ENCODE measurements at places on chromosomes 7 and 10.

DNA sequence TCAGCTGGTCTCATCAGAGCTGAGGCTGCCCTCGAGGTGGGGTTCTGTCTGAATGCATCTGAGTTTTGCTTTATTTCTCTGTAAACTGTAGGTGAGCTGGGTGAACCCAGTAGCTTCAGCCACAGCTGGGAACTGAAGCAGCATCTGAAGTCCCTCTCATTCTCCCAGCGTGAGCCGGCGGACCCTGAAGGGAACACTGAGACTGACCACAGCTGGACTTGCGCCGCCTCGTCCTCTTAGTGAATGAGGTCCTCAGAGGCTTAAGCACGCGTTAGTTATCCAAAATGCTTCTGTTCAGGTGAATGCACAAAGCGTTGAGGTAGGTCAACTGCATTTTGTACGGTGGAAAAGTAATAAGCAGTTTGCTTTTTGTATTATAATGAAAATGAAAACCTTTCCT lies 76.6 kb downstream of the AMZ1 start:
- no peak for DNase-seq

GRCh38 chr10:87593702-87594101 lies 66.0 kb upstream of the PAPSS2 start:
- DNase-seq: no peak

GRCh38 chr7:54877683-54878082 lies 118.7 kb upstream of the SEC61G start:
- DNase-seq: no peak

DNA sequence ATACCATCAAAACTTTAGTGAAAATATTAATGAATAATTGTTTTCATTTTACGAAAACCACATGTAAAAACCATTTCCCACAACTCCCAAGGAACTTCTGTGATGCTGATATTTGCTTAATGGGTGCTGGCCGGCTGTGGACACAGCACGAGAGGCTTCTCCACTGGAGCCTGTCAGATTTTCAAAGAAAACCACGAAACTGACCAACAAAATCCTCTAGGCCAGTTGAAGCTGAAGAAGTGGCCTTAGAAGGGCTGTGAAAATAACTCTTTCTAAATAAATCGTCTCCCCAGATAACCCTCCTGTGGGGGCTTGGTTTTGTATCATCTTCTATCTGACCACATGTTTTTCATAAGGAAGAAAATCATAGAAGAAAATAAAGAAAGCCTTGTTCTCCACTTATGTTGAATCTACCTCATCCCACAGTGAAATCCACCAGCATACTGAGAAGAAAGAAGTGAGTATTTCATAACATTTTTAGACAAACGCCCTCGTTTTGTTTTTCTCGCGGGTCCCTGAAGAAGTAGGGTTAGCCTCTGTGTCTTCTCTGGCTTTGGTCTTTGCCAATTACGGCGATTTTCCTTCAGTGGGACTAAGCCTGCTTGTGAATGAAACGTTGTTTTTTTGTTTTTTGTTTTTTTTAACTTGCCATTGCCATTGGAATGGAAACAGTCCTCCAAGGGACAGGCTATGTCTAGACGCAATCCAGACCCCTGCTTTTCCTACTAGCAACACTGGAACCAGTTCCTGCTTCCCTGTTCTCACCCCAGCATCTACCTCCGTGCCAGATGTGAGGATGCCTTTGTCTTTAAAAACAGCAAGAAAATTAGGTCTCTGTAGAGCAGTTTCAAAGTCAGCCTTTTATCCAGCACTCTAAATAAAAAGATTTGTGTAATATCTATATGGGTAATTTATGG lies 123.9 kb downstream of the ADAM12 start:
- DNase-seq: no peak

DNA sequence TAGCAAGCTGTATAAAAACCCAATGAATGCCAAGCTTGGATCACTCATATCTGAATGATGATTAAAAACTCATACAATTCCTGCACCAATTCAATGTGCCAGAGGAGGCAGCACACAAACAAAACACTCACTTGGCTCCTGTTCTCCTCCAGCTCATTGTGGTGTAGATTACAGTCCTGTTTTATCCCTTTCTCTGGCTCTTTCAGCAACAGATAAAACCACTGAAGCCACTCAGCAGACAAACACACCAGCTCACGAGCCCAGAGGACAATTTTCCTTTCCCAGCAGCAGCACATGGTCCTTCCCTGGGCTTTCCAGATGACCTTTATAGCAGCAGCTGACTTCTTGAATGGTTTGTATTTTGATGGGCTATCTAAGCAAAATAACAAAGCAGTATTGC lies 107.3 kb upstream of the STARD3NL start:
- DNase-seq: no peak

- DNase-seq: no peak
These were observed 103.0 kb upstream of the KIF5B start for GRCh38 chr10:32159264-32159663.

GRCh38 chr7:142405122-142405765 lies 147.4 kb upstream of the PRSS58 start:
- DNase-seq: no peak

DNA sequence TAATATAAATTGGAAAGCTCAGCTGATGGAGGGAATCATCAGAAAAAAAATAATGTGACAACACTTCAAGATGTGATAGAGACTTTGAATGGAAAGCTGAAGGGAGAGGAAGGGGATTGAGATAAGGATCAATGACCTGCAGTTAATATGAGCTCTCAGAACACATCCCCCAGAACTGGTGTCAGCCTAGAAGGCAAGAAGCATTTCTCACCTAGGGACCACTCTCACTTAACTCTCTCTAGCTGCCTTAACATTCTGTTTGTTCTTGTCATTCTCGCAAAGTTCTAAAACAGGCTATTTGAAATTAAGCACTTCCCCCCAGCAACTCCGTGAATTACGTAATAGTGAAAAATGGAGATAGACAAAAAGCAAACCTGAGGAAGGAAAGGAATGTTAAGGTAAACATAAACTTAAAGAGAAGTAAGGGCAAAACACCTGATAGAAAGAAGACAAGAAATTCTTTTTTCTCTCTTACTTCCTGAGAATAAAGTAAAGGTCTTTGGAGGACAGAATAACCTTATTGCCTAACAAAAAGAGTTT lies 1.2 kb upstream of the MPP7 start:
- no peak for DNase-seq

- no peak for DNase-seq
These were observed 210.5 kb upstream of the KLF6 start for GRCh38 chr10:3995302-3996210.

DNA sequence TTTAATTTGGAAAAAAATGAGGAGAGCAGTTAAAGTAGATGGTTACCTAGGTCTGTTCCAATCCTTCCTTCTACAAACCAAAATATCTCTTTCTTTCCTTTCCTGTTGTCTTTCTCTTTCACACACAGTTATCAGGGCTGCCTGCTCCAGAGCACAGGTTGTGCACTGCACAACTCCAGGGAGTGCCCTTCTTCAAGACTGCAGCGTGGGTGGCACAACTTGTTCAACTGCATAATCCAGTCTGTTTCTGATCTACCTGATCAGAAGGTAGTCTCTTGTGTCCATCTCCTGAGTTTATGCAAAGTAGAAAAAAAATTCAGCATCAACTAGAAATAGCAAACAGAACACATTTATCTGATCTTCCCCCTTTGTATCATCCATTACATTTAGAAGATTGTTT lies 78.1 kb upstream of the COL13A1 start:
- no peak for DNase-seq

DNA sequence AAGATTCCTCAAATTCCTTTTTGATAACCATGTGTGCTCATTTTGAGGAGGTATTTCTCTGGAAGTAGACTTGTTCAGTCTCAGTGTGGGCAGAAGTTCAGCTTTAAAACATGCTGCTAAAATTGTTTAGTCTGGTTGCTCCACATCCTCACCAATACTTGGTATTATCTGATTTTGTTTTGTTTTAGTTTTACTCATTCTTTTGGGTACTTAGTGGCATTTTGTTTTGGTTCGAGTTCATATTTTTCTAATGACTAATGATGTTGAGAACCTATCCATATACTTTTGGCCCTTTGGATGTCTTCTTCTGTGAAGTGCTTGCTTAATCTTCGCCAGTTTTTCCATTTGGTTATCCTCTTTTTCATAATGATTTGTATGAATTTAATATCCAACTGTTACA lies 694.2 kb upstream of the FZD8 start:
- no peak for DNase-seq

DNA sequence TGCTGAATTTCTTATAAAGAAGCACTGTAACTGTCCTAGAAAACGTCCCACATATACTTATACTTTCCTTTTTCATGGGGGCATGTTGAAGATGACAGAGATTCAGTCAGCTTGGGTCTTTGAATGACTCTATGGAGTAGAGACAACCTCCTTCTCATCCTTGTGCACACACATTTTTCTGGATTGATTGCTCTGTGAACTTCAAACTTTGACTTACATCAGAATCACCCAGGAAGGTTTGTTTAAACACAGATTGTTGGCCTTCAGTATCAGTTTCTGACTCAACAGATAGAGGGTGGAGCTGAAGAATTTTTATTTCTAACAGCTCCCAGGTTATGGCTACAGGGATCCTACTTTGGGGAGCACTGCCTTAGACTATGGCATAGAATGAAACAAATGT lies 97.6 kb upstream of the DGKB start:
- no peak for DNase-seq

DNA sequence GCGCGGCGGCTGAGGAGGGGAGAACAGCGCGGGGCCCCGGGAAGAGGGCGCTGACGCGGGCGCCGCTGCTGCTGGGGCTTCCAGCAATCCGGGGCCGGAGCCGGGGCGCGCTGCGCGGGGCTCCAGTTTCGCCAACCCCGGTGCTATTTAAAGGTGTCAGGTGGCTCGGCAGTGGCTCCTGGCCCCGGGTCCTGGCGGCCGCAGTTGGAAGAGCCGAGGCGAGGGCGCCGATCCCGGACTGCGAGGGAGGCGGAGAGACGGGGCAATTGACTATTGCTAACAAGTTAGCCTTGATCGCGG lies 347 bp downstream of the LBX1 start:
- DNase-seq: no peak

GRCh38 chr7:135210888-135211178 lies 493 bp downstream of the WDR91 start:
- no peak for DNase-seq

GRCh38 chr10:133072720-133073390 lies 14.9 kb upstream of the ADGRA1 start:
- no peak for DNase-seq

GRCh38 chr10:44895280-44895679 lies 15.9 kb upstream of the TMEM72 start:
- no peak for DNase-seq

DNA sequence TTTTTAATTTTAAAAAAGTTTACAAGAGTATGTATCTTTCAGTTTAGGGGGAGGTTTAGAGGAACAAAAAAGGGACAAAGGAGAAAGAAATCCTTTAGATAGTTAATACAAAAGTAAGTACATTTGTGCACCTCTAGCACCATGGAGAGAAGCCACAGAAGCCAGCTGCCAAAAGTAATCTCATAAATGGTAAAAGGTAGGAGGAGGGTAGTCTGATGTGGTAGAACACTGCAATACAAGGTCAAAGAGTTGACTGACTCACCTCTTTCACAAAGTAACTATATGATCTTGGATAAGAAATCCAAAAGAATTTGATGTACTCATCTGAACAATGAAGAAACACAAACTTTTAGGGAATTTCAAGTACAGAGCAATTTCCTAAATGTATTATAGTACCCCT lies 68.1 kb downstream of the CNOT4 start:
- no peak for DNase-seq

DNA sequence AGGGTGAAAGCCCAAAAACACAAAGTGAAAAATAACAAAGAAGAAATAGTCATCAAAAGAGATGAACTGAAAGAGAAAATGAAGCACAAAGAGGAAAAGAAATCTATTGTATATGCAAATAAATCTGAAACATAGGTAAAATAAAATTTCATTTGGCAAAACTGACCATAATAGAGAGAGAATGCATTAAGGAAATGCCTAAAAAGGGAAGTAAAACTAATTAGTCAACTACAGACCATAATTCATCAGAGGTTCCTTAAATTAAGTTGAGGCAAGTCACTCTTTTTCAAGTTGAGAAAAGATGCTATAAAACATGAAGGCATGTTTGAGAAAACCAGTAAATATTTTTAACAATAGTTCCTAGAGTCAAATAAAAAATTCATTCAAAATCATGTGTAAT lies 233.3 kb downstream of the LRRN3 start:
- no peak for DNase-seq

DNA sequence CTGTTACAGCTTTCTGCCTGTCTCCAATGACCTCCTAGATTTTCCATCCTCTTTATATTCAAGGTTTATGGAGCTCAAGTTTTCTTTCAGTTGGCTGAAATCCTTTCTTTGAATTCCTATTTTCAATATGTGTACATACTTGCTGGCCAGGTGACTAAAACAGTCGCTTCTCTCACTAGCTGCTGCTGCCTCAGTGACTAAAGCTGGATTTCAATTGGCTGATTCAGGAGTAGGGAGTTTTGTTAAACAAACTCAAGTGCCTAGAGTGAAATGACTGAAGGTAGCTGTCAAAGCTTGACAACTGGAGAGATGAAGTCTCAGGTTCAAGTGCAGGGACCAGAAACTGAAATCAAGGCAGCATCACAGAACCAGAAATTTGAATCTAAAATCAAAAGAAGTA lies 6.7 kb upstream of the POLR1F start:
- no peak for DNase-seq

DNA sequence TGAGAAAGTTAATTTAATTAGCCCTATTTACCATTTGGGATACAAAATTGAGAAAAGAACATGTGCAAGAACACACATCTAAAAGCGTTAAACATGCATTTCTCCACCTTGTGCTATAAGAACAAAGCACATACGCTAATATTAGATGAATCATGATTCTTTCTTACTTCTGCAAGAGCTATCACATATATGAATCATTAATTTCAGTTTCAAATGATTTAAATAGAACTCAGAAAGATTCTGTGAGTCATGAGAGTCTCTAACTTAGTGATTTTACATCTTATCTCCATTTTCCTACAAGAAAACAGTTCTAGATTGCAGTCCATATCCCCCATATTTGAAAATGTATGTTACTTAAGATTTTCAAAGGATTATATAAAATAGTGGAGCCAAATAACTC lies 173.9 kb downstream of the RNLS start:
- DNase-seq: no peak

- no peak for DNase-seq
These were observed 4.3 kb downstream of the SFXN3 start for GRCh38 chr10:101035314-101035713.
